Pancreas (tissue), 10 donors: ENCODE measurements at places on chromosomes 1 and 21.

GRCh38 chr1:110420023-110420662, 12.6 kb upstream of the LAMTOR5 start:
- H3K27ac ChIP-seq, result no peak overlapping the region
- H3K4me1 ChIP-seq, result no peaks in the 10 kb centered on the region
- H3K4me3 ChIP-seq, result no peak overlapping the region
- DNase-seq, result no peak

- H3K36me3 ChIP-seq, result no peaks in the 10 kb centered on the region
- no peak overlapping the region for H3K27ac ChIP-seq
- no peak for DNase-seq
- no peak overlapping the region for H3K4me3 ChIP-seq
- no peaks in the 10 kb centered on the region for H3K4me1 ChIP-seq
Measured at GRCh38 chr1:3539707-3540425, 71.4 kb downstream of the MEGF6 start.

- no peak for DNase-seq
- peak overlapping the region; percentile 83 for H3K27ac ChIP-seq
Measured at GRCh38 chr1:32755810-32756159, 53.2 kb upstream of the SYNC start.

- no peaks in the 10 kb centered on the region for H3K27me3 ChIP-seq
- H3K27ac ChIP-seq, result no peak overlapping the region
- H3K4me3 ChIP-seq, result no peak overlapping the region
- no peaks in the 10 kb centered on the region for H3K36me3 ChIP-seq
- no peak for DNase-seq
Measured at GRCh38 chr1:61626816-61627215, 98.1 kb downstream of the TM2D1 start.

- no peaks in the 10 kb centered on the region for H3K27me3 ChIP-seq
- no peak overlapping the region for H3K27ac ChIP-seq
- no peak for DNase-seq
- no peak overlapping the region for H3K4me3 ChIP-seq
- H3K36me3 ChIP-seq, result no peaks in the 10 kb centered on the region
Measured at GRCh38 chr1:34018285-34018684, 146.7 kb downstream of the CSMD2 start.

DNA sequence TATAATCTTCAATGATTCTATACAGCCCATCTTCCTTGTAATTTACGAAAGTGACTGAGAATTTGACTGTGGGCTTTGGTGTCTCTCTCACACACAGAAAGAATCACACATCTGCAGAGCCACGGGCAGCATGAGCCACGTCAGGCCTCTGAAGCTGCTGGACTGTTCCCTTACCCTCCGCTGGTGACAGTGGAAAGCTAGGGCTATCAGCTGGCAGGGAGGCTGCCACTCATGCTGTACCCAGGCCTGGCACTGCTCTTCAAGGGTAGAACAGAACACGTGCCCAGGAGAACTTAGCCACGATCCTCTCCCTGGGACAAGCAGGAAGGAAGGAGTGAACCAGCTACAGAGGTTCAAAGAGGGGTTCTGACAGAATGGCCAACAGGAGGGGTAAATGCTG, 90.7 kb downstream of the JAK1 start:
- H3K4me3 ChIP-seq, result no peak overlapping the region
- no peak overlapping the region for H3K27ac ChIP-seq
- peaks cover 7% of the 10 kb centered on the region for H3K36me3 ChIP-seq
- H3K4me1 ChIP-seq, result peaks cover 29% of the 10 kb centered on the region

DNA sequence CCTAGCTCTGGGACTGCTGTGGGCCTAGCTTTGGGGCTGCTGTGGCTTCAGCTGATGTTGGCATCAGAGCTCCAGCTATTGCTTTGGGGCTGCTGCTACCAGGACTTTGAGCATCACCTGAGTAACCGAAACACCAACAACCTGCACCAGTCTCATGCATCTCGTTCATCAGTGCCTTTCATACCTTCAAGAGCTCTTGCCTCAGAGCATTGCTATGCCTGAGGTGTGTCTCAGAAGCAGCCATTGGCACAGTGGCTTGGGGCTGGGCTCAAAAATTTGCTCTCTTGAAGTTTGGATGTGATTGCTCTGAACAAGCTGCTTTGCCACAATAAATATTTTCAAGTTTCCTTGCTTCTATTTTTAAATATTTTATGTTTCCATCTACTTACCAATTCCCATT, 6.7 kb upstream of the LCE2D start:
- no peaks in the 10 kb centered on the region for H3K27me3 ChIP-seq
- no peak for DNase-seq
- no peaks in the 10 kb centered on the region for H3K36me3 ChIP-seq
- no peaks in the 10 kb centered on the region for H3K4me1 ChIP-seq
- H3K27ac ChIP-seq, result no peak overlapping the region

- no peak for DNase-seq
- H3K4me1 ChIP-seq, result peaks cover 33% of the 10 kb centered on the region
- peak overlapping the region; percentile 93 for H3K27ac ChIP-seq
- peak overlapping the region; percentile 76 for H3K4me3 ChIP-seq
- H3K27me3 ChIP-seq, result no peaks in the 10 kb centered on the region
Measured at GRCh38 chr1:37477946-37478345, 3.6 kb downstream of the ZC3H12A start.

DNA sequence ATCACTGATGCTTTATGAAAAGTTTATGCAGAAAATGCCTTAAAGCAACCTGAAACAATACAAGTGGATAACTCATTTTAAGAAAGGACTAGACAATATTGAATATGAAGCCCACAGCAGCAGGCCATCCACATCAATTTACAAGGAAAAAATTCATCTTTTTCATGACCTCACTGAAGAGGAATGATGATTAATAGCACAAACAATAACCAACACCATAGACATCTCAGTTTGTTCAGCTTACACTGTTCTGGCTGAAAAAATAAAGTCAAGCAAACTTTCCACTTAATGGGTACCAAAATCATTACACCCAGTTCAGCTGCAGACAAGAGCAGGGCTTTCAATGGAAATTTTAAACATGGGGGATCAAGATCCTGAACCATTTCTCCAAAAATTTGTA, 380.6 kb upstream of the NEGR1 start:
- H3K36me3 ChIP-seq, result no peaks in the 10 kb centered on the region
- H3K4me1 ChIP-seq, result no peaks in the 10 kb centered on the region
- DNase-seq, result no peak

GRCh38 chr1:43305926-43306687, 5.3 kb downstream of the TIE1 start:
- H3K36me3 ChIP-seq, result no peaks in the 10 kb centered on the region
- no peak overlapping the region for H3K4me3 ChIP-seq
- H3K4me1 ChIP-seq, result no peaks in the 10 kb centered on the region
- peak; percentile 28 for DNase-seq
- no peak overlapping the region for H3K27ac ChIP-seq
- H3K27me3 ChIP-seq, result no peaks in the 10 kb centered on the region

DNA sequence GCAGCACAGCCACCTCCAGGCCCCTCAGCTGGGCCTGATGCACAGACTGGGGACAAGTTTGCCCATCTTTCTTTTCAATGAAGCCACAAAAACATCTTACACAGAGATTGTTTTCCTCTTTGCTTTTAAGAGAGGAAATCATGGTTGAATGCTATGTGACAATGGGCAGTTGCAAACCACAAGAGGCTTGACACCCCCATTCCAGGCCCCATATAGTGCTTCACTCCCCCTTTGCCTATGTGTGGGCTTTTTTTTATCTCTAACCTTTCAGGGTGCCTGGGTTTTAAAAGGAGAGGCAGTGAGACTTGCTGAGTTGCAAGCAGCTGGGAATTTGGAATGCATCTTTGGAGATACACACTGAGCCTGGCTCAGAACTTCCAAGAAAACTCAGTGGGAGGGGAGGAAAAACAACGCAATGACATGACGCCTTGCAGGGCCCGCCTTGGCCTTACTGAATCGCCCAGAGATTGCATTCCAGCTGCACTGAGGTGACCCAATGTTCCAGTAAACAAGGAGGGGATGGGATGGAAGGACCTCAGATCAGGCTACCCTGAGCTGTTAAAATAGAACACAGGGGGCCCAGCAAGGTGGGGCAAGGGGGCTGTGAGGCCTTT, 145.2 kb upstream of the ZNF648 start:
- no peaks in the 10 kb centered on the region for H3K27me3 ChIP-seq
- no peaks in the 10 kb centered on the region for H3K36me3 ChIP-seq
- no peak overlapping the region for H3K4me3 ChIP-seq

GRCh38 chr1:186775881-186776560, 52.7 kb upstream of the PLA2G4A start:
- no peak overlapping the region for H3K4me3 ChIP-seq
- H3K27me3 ChIP-seq, result no peaks in the 10 kb centered on the region
- H3K36me3 ChIP-seq, result no peaks in the 10 kb centered on the region
- no peaks in the 10 kb centered on the region for H3K4me1 ChIP-seq
- H3K27ac ChIP-seq, result no peak overlapping the region

- H3K27me3 ChIP-seq, result no peaks in the 10 kb centered on the region
- DNase-seq, result no peak
- H3K4me3 ChIP-seq, result no peak overlapping the region
- H3K27ac ChIP-seq, result no peak overlapping the region
- peaks cover 4% of the 10 kb centered on the region for H3K4me1 ChIP-seq
Measured at GRCh38 chr1:28364888-28365287, 4.7 kb upstream of the PHACTR4 start.

GRCh38 chr1:232440325-232441035, 189.5 kb downstream of the SIPA1L2 start:
- H3K36me3 ChIP-seq, result no peaks in the 10 kb centered on the region
- H3K27me3 ChIP-seq, result no peaks in the 10 kb centered on the region
- no peaks in the 10 kb centered on the region for H3K4me1 ChIP-seq
- no peak for DNase-seq

DNA sequence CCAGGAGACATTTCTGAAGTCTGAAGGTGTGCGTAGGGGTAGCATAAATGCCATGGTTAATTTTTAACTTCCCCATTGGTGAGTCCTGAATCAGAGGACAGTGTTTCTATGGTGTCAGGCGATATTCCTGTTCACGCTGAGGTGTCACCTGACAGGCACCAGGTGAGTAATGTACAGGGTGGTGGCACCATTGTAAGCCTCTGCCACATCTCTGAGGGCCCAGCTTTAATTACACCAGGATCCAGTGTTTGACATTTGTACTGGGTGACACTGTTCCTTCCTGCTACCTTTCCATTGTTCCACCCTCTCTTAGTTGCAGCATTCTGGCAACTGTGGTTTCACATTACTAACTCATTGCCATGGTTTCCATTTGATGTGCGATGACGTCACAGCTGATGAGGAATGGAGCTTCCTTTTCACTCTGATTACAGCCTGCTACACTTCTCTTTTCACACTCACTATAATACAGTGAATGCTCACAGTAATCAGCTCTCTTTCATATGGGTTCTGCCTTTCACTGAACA, 40.6 kb upstream of the MARK1 start:
- no peaks in the 10 kb centered on the region for H3K4me1 ChIP-seq
- no peak for DNase-seq
- H3K27ac ChIP-seq, result no peak overlapping the region
- H3K36me3 ChIP-seq, result no peaks in the 10 kb centered on the region

DNA sequence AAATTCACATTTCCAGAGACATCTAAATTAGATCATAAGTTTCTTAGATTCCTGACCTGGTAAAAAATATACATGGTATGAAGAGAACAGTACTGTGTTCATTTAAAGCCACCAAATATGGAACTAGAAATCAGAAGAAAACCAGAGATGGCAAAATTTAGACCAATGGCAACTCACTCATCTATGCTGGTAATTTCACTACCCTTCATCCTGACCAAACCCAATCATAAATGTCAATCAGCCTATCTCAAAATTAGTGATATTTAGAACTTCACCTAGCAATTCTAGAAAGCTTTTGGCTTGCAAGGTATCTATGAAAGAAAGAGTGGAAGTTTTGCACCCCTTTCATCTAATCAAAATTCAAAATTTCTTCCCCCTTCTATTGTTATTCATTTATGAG, 107.7 kb downstream of the NIBAN1 start:
- no peaks in the 10 kb centered on the region for H3K27me3 ChIP-seq
- peaks cover 17% of the 10 kb centered on the region for H3K4me1 ChIP-seq
- no peaks in the 10 kb centered on the region for H3K36me3 ChIP-seq
- H3K4me3 ChIP-seq, result no peak overlapping the region
- H3K27ac ChIP-seq, result no peak overlapping the region

- H3K4me1 ChIP-seq, result no peaks in the 10 kb centered on the region
- DNase-seq, result no peak
- no peaks in the 10 kb centered on the region for H3K27me3 ChIP-seq
- H3K4me3 ChIP-seq, result no peak overlapping the region
- H3K27ac ChIP-seq, result no peak overlapping the region
- no peaks in the 10 kb centered on the region for H3K36me3 ChIP-seq
Measured at GRCh38 chr1:157007306-157007705, 38.2 kb downstream of the ARHGEF11 start.

GRCh38 chr21:43585514-43585913, 73.8 kb downstream of the HSF2BP start:
- no peak overlapping the region for H3K4me3 ChIP-seq
- peak overlapping the region; percentile 23 for H3K27ac ChIP-seq
- DNase-seq, result no peak
- H3K36me3 ChIP-seq, result no peaks in the 10 kb centered on the region
- no peaks in the 10 kb centered on the region for H3K27me3 ChIP-seq

DNA sequence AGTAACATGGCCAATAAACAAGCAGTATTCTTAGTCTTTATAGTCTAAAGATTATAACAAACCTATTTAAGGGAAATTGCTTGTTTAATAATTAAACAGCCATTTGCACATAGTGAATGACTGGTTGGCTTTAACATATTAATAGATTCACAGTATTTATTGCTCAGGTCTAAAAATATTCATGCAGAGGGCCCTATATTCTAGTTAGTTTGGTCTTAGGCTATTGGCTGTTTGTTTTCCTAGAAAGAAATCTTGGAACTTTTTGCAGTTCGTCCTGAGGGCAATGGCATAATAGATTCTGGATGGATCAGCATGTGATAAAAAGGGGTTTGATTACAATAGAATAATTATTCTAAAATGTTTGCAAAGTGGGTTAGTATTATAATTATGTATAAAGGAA, 34.7 kb downstream of the BACH1 start:
- H3K36me3 ChIP-seq, result no peaks in the 10 kb centered on the region
- H3K27me3 ChIP-seq, result no peaks in the 10 kb centered on the region
- no peak overlapping the region for H3K4me3 ChIP-seq
- no peak for DNase-seq

DNA sequence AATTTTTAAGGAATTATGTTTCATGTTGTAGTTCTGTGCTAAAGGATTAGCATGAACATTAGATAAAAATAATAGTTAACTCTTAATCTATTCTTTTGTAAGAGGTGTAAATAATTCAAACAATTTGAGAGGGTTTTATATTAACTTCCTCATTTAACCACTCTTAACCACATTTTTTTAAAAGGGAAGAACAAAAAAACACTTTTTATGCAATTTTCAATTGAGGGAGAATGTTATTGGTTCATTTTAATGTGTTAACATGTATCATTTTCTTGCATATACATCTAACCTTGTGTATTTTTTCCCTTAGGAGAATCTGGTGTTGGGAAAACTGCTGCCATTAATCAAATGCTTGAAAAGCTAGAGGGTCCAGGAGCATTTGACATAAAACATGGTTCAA, 169.0 kb downstream of the LBR start:
- no peaks in the 10 kb centered on the region for H3K4me1 ChIP-seq
- H3K4me3 ChIP-seq, result no peak overlapping the region
- no peaks in the 10 kb centered on the region for H3K36me3 ChIP-seq
- no peaks in the 10 kb centered on the region for H3K27me3 ChIP-seq
- H3K27ac ChIP-seq, result no peak overlapping the region

GRCh38 chr1:245247801-245248200, 93.0 kb downstream of the KIF26B start:
- H3K4me1 ChIP-seq, result no peaks in the 10 kb centered on the region
- no peak overlapping the region for H3K4me3 ChIP-seq
- DNase-seq, result no peak
- no peak overlapping the region for H3K27ac ChIP-seq
- no peaks in the 10 kb centered on the region for H3K27me3 ChIP-seq

GRCh38 chr1:121444096-121444495, 259.3 kb downstream of the SRGAP2C start:
- no peak overlapping the region for H3K4me3 ChIP-seq
- no peak for DNase-seq
- no peak overlapping the region for H3K27ac ChIP-seq
- H3K4me1 ChIP-seq, result no peaks in the 10 kb centered on the region
- H3K27me3 ChIP-seq, result no peaks in the 10 kb centered on the region
- H3K36me3 ChIP-seq, result no peaks in the 10 kb centered on the region
